ENCODE measurements at places on chromosomes 12 and 14. TPM values are rescaled to one million over a fixed set of nuclear protein-coding genes. Genes with fewer than 3 reads are reported as not detected.

GRCh38 chr12:85299053-85299452 is 19.0 kb downstream of the ALX1 start:
- DNase-seq = no peak
- peaks cover 1% of the 10 kb centered on the region for H3K27me3 ChIP-seq
- H3K27ac ChIP-seq = no peak overlapping the region

LHX5 gene
- not detected for total RNA-seq

DNA sequence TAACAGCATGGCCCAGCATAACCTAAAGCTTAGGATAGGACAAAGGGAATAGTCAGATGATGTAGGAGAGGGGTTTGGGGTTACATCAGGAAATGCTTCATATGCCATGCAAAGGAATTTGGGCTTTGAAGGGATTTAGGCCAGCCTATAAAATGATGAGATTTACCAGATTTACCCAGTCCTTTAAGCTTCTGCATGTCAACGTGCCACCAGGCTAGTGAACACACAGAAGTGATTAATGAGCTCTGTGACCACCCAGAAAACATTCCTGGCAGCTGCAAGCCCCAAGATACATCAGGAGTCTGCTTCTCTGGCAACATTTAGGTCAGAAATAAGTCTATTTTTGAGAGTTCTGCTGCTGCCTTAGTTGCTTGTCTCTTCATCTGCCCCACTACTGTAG is 118.3 kb downstream of the LRIG3 start:
- no peaks in the 10 kb centered on the region for H3K27me3 ChIP-seq
- no peak overlapping the region for H3K4me3 ChIP-seq
- H3K27ac ChIP-seq = no peak overlapping the region
- H3K36me3 ChIP-seq = no peaks in the 10 kb centered on the region

FERMT2 gene
- 0.25 TPM for total RNA-seq

DNA sequence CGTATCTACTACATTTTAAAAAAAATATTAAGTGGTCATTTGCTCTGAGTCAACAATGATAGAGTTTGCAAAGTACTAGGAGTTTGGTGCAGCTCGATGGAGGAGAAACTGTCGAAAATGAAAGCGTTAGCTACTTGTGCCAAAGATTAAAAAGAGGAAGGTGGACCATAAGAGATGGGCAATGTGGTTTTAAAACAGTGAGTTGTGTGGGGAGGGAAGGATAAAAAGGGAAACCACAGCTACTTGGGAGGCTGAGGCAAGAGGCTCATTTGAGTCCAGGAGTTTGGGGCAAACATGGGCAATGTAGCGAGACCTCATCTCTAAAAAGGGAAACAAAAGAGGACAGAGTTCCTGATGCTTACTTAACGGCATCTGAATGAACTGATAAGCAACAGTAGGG is 18.2 kb upstream of the STRAP start:
- peaks cover 20% of the 10 kb centered on the region for H3K27me3 ChIP-seq
- no peak for DNase-seq
- H3K36me3 ChIP-seq = no peaks in the 10 kb centered on the region
- H3K4me1 ChIP-seq = peaks cover 6% of the 10 kb centered on the region

RPS6KL1 gene
- total RNA-seq = 4.6 TPM

- no peaks in the 10 kb centered on the region for H3K4me1 ChIP-seq
- H3K36me3 ChIP-seq = no peaks in the 10 kb centered on the region
- no peak overlapping the region for H3K27ac ChIP-seq
- no peak overlapping the region for H3K4me3 ChIP-seq
- H3K27me3 ChIP-seq = peaks cover 4% of the 10 kb centered on the region
- DNase-seq = no peak
These were observed 15.3 kb upstream of the PELI2 start for GRCh38 chr14:56102941-56103340.

DNA sequence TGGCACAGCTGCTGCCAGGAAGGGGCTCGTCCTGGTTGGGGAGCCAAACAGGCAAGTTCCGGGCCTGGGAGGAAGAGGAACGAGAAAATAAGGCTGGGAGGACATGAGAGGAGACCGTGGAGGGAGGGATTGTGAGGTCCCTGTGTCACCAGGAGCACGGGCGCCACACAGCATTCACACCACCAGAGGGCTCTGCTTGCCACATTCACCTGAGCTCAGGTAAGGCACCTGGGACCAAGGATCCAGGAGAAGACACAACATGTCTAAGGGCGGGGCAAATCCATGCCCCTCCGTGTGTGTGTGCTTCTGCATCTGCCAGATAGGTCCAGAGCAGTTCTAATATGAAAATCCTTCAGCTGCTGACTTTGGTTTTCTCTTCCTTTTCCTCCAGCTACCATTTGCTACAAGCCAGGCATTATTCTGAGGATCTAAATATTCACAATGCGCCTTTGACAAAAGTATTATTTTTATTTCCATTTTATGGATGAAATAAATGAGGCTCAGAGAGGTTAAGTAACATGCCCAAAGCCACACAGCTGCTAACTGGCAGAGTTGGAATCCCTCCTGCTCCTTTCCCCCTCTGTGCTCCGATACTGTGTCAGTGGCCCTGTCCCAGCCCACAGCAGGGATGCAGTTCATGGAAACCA is 14.6 kb downstream of the RAPGEF3 start:
- DNase-seq = peak; percentile 60
- H3K36me3 ChIP-seq = no peaks in the 10 kb centered on the region
- no peak overlapping the region for H3K27ac ChIP-seq

DNA sequence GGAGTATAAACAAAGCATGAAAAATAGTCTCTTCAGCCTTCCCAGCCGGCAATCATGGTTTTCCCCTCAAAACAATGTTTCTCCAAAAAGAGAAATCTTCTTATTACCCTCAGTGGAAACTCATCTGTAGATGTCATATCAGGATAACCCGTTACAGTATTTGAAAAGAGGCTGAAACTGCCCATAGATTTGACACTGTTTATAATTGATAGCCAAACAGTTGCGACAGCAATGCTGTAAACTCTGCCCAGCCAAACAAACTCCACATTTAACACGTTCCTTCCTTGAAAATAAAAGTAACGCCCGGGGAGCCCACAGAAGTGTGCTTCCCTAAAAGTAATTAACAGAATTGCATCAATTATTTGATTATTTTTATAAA is 201.3 kb upstream of the FOXN3 start:
- H3K4me3 ChIP-seq = peak overlapping the region; percentile 89
- peaks cover 11% of the 10 kb centered on the region for H3K36me3 ChIP-seq
- H3K27me3 ChIP-seq = no peaks in the 10 kb centered on the region
- DNase-seq = no peak

DNA sequence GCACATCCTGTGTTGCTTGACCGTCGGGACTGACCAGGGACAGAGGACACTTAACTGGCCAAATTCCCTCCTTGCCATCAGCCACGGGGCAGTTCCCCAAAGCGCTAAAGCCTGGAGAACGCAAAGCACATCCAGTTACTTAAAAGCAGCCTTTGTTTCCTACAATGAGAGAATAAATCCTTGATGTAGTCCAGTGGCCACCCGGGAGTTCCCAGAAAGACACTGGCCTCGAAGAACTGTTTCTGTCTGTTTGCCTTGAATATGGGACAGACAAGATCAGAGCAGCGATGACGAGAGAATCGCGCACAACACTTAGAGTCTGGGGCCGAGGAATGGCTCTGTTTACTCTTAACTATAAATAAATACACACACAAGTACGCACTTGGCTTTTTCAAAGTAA is 102.2 kb downstream of the TNFAIP2 start:
- H3K36me3 ChIP-seq = no peaks in the 10 kb centered on the region
- H3K4me1 ChIP-seq = no peaks in the 10 kb centered on the region
- no peak overlapping the region for H3K27ac ChIP-seq
- no peak overlapping the region for H3K4me3 ChIP-seq
- DNase-seq = no peak

GRCh38 chr14:76584271-76584702 is 177.0 kb upstream of the VASH1 start:
- no peaks in the 10 kb centered on the region for H3K4me1 ChIP-seq
- no peak overlapping the region for H3K4me3 ChIP-seq
- no peaks in the 10 kb centered on the region for H3K36me3 ChIP-seq
- no peaks in the 10 kb centered on the region for H3K27me3 ChIP-seq
- no peak for DNase-seq

NPFF gene
- not detected for total RNA-seq
